NCI-H524 treated with DMSO at 0.1 percent for 48 hours (cell line): ENCODE measurements at places on chromosomes 12 and 14.

GRCh38 chr12:109307051-109307450, 2.0 kb downstream of the FOXN4 start:
- no peak for DNase-seq

GRCh38 chr14:79972230-79972629, 239.1 kb downstream of the DIO2 start:
- no peak for DNase-seq

GRCh38 chr12:100142851-100143559, at the start of gene BLTP3B:
BLTP3B (minus strand) TSS chr12:100142874; CDS start chr12:100142635, 239 bp downstream.
- DNase-seq: peak; percentile 41

- no peak for DNase-seq
Observed at GRCh38 chr12:112164011-112164660, 38.8 kb downstream of the TRAFD1 start.

- no peak for DNase-seq
Observed at GRCh38 chr14:75426332-75427125, 1.3 kb upstream of the JDP2 start.

- no peak for DNase-seq
Observed at GRCh38 chr12:1922985-1923384, 4.5 kb upstream of the CACNA2D4 start.

DNA sequence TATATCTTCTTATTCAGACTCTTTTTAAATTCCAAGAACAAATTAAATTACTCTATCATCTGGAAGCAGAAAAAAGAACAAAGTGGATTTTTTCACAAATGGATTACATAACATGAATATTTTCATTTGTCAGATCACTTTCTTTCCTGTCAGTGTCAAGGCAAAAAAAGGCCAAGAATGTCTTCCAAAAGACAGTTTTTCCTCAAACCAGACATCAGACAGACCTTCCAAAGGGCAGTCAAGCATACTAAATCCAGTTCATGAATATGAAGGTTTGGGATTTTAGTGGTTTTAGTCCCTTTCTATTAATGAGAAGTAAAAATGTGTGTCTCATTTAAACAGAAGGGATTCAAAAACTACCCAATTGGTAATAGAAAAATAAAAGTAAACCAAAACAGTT, 336.0 kb downstream of the CEP128 start:
- no peak for DNase-seq

GRCh38 chr14:57831981-57832380, 33.9 kb downstream of the SLC35F4 start:
- DNase-seq: no peak

DNA sequence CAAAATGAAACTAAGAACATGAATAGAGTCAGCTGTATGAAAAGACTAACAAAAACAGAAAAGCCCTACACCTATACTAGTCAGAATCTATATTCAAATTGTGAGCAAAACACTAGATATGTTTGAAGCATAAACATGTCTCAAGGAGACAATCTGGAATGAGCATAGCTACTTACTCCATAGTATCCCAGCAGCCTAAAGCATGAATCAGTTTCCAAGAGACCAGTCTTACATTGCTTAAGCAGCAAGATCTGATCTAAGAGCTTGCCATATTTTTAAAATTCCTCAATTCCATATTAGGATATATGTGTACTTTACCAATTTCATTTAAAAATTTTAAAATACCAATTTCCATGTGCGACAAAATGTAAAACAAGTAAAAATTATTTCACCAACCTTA, 7.7 kb downstream of the CAPS2 start:
- DNase-seq: no peak

DNA sequence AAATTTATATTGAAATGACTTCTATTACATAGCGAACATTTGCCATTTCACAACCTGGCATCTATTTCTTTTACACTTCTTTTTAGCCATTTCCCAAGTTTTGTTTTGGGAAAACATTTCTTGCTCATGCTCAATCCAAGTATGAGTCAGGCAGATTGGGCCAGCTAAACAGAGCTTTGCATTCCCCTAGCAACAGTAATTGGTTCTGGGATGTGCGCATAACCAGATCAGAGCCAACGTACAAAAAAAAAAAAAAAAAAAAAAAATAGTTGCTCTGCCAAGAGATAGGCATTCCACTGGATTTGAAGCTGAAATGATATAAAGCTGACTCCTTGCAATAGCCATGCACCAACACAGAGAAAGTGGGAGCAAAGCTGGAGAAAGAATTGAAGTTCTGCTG, 37.5 kb downstream of the PLCZ1 start:
- no peak for DNase-seq

DNA sequence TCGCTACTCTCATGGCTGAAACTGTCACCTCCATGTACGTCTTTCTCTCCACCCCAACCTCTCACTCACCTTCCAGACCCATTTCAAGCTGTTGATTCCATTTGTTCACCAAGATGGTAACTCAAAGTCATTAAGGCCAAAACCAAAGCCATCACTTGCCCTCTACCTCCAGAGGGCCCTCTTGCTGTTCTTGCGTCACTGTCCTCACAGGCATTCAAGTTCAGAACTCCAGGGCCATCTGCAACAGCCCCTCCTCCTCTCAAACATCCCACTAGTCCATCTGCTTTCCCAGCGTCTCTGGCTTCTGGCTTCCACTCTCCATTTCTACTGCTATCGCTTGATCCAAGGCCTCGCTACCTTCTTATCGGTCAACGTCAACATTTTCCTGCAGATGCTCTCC, 74.5 kb downstream of the VWF start:
- no peak for DNase-seq

DNA sequence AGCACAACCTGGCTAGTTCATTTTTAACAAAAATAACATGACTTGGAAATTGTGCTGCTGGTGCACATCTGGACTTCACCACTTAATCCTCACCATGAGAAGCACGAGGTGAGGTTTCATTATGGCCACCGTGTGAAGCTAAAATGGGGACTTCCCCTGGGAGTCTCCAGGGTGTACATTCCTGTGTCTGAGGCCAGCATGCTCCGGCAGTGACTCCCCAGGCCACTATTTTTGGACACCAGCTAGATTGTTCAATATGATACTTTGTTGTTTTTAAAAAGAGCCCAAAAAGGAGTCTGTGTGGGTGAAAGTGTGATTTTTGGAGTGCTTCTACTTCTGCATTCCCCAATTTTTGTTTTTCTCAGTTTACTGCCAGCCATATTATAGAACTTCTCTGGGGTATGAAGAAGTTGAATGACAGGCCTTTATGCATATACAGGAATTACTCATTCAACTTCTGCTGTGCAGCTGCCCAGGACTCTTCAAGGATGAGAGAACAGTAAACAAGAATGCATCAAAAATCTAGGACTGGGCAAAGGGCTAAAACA, 16.9 kb upstream of the AICDA start:
- no peak for DNase-seq

GRCh38 chr12:124736115-124737039, 127.3 kb downstream of the SCARB1 start:
- no peak for DNase-seq

DNA sequence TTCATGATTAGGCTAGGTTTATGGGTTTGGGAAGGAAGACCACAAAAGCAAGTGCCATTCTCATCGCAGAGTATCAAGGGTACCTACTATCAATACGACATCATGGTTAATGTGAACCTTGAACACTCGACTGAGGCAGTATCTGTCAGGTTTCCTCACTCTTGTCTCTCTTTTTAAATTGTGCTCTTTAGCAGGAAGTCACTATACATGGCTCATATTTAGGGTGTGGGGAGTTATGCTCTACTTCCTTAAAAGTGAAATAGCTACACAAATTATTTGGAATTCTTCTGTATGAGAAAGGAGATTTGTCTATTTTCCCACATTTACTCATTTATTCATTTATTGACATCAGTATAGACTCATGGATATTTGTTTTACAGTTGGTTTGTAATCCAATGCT, 5.9 kb upstream of the CLEC4E start:
- DNase-seq: no peak
